A549 treated with Mapracorat at 1 μM for 4 hours (cell line): ENCODE measurements at places on chromosomes 7 and 10. TPM values are rescaled to one million over a fixed set of nuclear protein-coding genes. Genes with fewer than 3 reads are reported as not detected.

Gene GPAM
- 5.5 to 6.9 TPM (median 6.5 TPM) in 5 replicates for total RNA-seq

Gene VAX1
- total RNA-seq = 0.97 to 1.7 TPM (median 1.5 TPM) in 5 replicates

Gene BLNK
- total RNA-seq = 0.07 TPM in 1 of 5 replicates, not detected in the others

Gene GTF2IRD2
- total RNA-seq = 3.8 to 9.1 TPM (median 5.7 TPM) in 5 replicates

Gene GIMAP1
- not detected in 5 replicates for total RNA-seq

Gene HACD1
- 37.7 to 61.6 TPM (median 58.5 TPM) in 5 replicates for total RNA-seq

Gene PRLHR
- total RNA-seq = not detected in 5 replicates

Gene ITGA8
- not detected in 5 replicates for total RNA-seq

Gene CPA2
- total RNA-seq = 0.09 TPM in 1 of 5 replicates, not detected in the others

Gene ACBD7
- total RNA-seq = 0.81 to 1.3 TPM (median 0.95 TPM) in 5 replicates

Gene ADRB1
- 0.75 to 1.4 TPM (median 1.2 TPM) in 5 replicates for total RNA-seq

Gene SEMA4G
- 6.6 to 9.3 TPM (median 8.9 TPM) in 5 replicates for total RNA-seq

Gene STAG3
- 0.06 to 0.41 TPM (median 0.23 TPM) in 5 replicates for total RNA-seq

Gene OR9A2
- not detected in 5 replicates for total RNA-seq

Gene KNDC1
- 0.77 to 1.9 TPM (median 1.3 TPM) in 5 replicates for total RNA-seq

Gene PNLIPRP1
- not detected in 5 replicates for total RNA-seq

Gene TLX1
- not detected in 5 replicates for total RNA-seq

Gene GIMAP5
- total RNA-seq = 0.08 TPM in 1 of 5 replicates, not detected in the others

Gene SSBP1
- 270 to 355 TPM (median 288 TPM) in 5 replicates for total RNA-seq

Gene FAM221A
- 0.20 to 0.71 TPM (median 0.46 TPM) in 5 replicates for total RNA-seq

Gene CALML5
- total RNA-seq = not detected in 5 replicates

Gene SSC4D
- 0.73 to 1.5 TPM (median 0.89 TPM) in 5 replicates for total RNA-seq

Gene LGI1
- total RNA-seq = not detected in 5 replicates

Gene SORCS3
- not detected in 5 replicates for total RNA-seq

Gene FAM131B
- 0.27 to 0.49 TPM (median 0.43 TPM) in 5 replicates for total RNA-seq

Gene FGL2
- not detected in 5 replicates for total RNA-seq

Gene AOAH
- not detected in 5 replicates for total RNA-seq

Gene KLF14
- total RNA-seq = 0.08 TPM in 1 of 5 replicates, not detected in the others

Gene HOXA13
- 1.7 to 2.2 TPM (median 2.1 TPM) in 5 replicates for total RNA-seq

Gene BTBD16
- 0.28 to 0.88 TPM (median 0.57 TPM) in 5 replicates for total RNA-seq

Gene LRRD1
- total RNA-seq = not detected in 5 replicates

Gene TLL2
- 0.06 to 0.15 TPM (median 0.12 TPM) in 5 replicates for total RNA-seq

Gene ASCC1
- total RNA-seq = 32.4 to 46.9 TPM (median 38.4 TPM) in 5 replicates

Gene HYAL4
- total RNA-seq = 0.08 TPM in 1 of 5 replicates, not detected in the others

Gene TBL2
- 48.4 to 52.2 TPM (median 50.4 TPM) in 5 replicates for total RNA-seq

Gene TTYH3
- 34.4 to 56.3 TPM (median 53.2 TPM) in 5 replicates for total RNA-seq

Gene PDK4
- 18.2 to 24.6 TPM (median 22.2 TPM) in 5 replicates for total RNA-seq
